DMS53 (cell line): ENCODE measurements at places on chromosomes 12 and 14.

DNA sequence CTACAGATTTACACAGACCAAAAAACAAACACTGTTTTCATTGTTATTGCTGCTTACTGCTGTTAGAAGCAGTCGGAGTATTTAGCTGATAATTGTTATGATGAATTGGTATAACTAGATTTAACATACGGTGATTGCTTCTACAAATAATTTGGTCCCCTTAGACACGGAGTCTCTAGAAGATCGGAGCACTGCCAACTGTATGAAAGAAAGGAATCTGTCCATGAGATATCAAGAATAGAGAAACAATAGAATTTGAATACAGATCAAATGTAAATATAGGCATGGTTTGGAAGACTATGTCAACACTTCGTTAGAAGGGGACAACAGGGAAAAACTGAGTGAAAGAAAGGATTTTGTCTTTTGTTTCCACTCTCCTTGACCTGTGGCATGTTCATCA, 110.9 kb downstream of the PPP2R5E start:
- peak; percentile 83 for DNase-seq

DNA sequence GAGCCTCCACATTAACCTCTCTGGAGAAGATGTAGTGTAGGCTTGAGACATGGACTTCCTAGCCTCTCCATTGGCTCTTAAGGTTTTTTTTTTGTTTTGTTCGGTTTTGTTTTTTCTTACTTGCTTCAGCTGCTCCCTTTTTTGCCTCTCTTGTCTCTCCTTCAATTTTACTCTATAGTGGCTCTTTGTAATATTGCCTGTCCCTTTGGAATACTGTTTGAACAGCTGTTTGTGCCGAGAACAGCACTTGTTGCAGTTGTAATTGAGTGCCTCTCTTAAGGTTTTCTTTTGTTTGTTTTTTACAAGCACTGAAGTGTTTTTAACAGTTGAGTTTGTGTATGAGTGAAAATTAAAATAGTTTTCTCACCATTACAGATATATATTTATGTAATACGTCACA, 567.7 kb downstream of the LRFN5 start:
- peak; percentile 89 for DNase-seq

GRCh38 chr14:81341781-81342180, 58.3 kb downstream of the STON2 start:
- DNase-seq: no peak

GRCh38 chr14:40296821-40297220, 864.6 kb upstream of the FBXO33 start:
- no peak for DNase-seq

DNA sequence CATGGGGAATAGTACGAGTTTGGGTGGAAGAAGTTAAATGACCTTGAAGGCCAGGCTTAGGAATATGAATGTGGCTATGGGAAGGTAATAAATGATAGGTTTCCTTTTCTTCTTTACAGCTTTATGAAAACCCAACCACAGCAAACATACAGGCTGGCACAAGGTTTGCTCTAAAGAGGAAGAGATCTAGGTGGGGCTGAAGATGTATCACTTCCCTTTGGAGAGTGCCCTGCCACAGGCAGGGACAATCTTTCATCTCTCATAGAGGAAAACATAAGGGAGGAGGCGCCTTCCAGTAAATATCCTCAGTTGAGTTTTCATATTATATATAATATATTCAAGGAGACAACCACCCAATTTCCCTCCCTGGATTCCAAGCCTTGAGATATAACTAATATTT, 72.9 kb upstream of the FRMD6 start:
- DNase-seq: no peak

DNA sequence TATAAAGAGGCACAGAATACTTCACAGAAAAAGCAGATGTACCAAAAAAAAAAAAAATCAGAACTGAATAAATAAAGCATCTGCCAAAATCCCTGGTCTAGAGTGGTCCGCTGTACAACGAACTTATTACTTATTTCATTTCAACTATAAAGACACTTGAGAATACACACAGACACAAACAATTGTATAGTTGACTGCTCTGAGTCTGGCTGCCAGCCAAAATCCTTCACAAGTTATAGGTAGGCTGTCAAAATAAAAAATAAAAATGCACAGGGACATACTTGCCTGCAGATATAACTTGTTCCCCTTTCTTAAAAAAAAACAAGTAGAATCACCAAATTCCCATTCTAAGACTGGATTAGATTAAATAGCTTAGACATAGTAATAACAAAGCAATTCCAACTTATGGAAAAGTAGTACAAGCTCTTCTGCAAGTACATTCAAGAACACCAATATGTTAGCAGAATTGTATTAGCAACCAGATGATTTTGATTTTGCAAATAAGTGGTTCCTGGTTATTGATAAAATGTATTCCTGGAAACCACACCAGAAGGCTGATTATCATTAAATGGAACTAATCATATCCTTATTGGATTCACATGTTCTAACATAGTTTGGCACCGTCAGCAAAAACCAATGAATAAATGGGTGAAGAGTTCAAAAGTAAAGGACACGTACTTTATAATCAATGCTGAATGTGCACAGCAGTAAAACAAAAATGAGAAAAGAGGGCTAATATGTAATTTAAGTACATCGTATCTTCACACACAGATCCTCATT, 248.5 kb downstream of the NELL2 start:
- DNase-seq: peak; percentile 22

GRCh38 chr14:100165376-100165775, 5.9 kb upstream of the DEGS2 start:
- DNase-seq: peak; percentile 45

- no peak for DNase-seq
These were observed 31.9 kb upstream of the DLK1 start for GRCh38 chr14:100694579-100695422.

DNA sequence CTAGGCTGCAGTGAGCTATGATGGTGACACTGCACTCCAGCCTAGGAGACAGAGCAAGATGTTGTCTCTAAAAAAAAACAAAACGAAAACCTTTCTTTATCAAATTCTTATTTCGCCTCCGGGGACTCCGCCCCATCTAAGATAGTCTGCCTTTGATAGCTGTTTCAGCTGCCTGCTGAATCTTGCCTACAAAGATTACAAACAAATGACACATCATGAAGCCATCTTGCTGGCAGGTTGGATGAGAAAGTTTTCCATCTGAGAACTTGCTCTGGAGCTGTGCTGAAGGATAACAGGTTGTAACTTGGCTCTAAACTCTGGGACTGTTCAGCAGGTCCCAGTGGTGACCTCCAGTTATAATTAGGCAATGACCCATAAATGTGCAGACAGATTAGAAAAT, 41.8 kb upstream of the AEBP2 start:
- no peak for DNase-seq

GRCh38 chr12:42904683-42905418, 315.3 kb upstream of the PRICKLE1 start:
- no peak for DNase-seq

DNA sequence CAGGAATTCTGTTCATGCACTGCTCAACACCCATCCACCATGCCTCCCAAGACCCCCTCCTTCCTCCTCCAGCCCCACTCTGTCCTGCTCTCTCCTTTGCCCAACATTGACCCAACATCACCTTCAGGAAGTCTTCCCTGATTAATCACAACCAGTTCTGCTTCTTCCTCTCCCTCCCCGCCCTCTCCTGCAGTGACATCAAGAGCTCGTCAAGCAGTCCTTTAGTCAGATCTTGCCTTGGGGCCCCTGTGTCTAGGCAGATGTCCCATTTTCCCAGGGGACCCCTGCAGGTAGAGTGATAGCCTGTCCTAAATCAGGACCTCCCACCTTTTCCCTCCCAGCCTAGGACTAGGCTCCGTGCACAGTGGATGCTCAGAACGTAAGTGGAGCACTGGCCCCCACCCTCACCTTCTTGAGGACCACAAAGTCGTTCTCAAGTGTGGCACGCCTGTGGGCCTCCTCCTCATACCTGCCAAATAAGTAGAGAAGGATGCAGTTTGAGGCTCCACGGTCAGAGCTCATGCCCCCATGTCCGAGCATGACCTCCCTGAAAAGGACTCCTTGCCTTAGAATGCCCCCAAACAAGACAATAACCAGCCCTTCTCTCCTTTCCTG, 2.3 kb downstream of the KRT78 start:
- DNase-seq: no peak

- DNase-seq: no peak
These were observed 89.1 kb downstream of the BEGAIN start for GRCh38 chr14:100498068-100498467.

- DNase-seq: peak; percentile 88
These were observed at the start of gene PKP2 for GRCh38 chr12:32896432-32897280. Gene PKP2, minus strand, starts transcription at chr12:32896777. Its CDS starts 46 bp downstream, at chr12:32896731.

DNA sequence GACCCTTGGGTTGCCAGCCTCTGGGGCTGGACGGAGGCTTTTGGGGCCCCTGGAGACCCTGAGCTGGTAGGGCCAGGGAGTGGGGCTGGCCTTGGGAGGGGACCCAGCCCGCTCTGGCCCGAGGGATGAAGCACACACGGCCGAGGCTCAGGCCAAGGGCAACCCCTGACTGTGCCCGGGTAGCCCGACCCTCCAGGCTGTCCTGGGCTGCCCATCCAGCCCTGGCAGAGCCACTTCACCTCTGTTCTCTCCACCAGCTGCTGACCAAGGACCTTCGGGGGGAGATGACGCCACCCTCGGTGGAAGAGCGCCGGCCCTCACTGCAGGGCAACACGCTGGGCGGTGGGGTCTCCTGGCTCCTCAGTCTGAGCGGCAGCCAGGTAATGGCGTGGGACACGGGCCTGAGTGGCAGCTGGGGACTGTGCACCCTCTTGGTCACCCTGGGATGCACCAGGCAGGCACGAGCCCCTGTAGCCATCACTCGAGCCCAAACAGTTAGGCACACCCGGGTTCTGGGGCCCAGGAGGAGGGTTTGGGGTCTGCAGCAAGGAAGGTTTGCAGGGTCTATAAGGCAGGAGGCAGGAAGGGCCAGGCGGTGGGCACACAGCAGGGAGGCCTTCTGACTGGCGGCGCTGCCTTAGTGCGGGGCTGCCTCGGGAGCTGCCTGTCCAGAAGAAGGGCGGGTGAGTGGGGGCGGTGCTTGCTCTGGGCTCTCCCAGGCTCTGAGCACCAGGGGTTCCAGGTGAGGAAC, 19.7 kb downstream of the ASPG start:
- DNase-seq: no peak

DNA sequence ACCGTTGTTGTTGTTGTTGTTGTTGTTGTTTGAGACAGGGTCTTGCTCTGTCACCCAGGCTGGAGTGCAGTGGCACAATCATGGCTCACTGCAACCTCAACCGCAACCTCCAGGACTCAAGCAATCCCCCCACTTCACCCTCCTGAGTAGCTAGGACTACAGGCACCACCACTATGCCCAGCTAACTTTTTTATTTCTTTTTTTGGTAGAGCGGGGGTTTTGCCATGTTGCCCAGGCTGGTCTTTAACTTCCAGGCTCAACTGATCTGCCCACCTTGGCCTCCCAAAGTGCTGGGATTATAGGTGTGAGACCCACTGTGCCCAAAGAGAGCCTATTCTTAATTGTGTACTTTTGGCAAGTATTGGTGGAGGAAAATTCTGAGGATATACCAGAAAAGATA, 25.7 kb downstream of the MOK start:
- no peak for DNase-seq

GRCh38 chr12:4954621-4955354, 45.1 kb downstream of the KCNA1 start:
- DNase-seq: no peak

DNA sequence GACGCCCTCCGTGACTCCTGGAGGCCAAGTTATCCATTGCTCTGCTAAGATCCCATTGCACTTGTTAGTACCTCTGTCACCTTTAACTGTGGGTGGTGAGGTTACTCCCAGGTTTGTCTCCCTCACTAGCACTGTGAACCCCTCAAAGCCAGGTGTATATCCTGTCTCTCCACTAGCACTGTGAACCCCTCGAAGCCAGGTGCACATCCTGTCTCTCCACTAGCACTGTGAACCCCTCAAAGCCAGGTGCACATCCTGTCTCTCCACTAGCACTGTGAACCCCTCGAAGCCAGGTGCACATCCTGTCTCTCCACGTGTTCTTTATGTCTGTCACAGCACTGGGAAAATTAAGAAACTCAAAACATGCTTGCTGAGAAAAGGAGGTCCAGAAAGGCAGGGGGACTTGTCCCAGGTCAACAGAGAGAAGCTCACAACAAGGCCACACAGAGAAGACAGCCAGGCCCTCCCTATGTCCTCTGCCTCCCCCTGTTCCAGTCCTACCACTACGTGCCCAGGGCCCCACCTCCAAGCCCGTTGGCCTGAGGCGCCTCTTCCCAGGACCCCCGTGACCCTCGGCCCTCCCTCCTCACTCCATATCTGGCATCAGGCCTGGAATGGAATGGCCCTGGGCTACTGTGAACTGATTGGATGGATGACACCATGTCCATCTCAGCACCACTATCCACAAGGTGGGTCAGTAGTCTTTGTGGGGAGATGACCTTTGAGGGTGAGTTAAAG, 26.4 kb upstream of the FKBP4 start:
- no peak for DNase-seq
